NAMALWA (cell line): ENCODE measurements at places on chromosomes 7 and 10.
A peak's percentile ranks its signal among the peaks of the same experiment; 100 is the strongest.

DNA sequence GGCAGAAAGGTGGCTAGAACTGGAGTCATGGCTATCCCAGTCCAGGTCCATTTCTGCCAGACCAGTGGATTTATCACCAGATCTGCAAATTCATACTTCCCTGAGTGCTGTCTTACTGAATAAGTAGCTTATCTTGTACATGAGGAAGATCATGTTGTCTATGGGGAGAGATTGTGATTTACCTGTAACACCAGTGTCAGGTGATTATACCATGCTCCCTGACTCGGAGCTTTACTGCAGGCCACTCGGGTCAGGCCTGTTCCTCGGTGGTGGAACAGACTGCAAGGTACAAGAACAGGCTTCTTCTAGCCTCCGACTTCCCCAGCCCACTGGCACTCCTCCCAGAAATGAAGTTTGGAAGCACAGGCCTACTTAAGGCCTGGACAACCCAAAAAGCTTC is 42.6 kb upstream of the DLG5 start:
- no peak for DNase-seq

GRCh38 chr10:111148025-111148424 is 71.2 kb downstream of the ADRA2A start:
- no peak for DNase-seq

- DNase-seq = no peak
These were observed 77.9 kb downstream of the ZMIZ1 start for GRCh38 chr10:79146611-79147130.

GRCh38 chr10:94631077-94631875 is 52.3 kb upstream of the CYP2C18 start:
- DNase-seq = no peak

GRCh38 chr10:9294132-9294663 is 1239.7 kb downstream of the GATA3 start:
- DNase-seq = peak; percentile 72

DNA sequence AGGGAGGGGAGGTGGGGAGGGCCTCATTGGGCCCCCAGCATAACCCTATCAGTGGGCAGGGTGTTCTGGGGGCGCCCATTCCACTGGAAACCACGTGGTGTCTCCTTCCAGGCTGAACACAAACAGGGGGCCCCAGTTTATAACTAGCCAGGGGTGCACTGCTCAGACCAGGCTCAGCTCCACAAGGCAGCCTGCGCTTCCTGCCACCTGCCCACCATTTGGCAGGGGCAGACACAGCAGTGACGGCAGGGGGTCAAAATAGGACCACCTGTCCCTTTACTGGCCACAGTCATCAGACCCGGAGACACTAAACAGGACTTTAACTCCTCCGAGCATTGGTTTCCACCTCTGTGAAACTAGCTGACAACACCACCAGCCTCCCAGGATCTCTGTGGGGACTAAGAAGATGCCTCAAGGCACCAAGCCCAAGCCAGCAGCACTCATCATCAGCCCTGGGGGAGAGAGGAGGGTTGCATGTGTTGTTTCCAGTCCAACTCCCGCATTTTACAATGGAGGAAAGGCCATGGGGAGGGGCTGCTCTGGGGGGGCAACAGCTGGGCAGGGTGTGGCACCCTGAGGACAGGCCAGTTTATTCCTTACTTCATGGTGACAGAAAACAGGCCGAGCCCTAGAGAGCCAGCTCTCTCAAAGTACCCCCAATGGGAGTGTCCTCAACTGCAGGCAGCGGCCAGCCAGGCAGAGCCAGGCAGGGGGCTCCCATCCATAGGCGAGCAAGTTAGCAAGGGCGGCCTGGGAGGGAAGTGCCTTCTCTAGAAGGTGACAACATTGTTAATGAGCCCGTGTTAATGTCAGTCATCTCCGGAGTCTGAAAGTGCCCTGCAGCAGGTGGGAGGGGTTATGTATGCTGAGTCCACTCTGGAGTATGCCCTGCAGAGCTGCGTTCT is 127.6 kb downstream of the TNS3 start:
- no peak for DNase-seq
